Inflammatory macrophage treated with lipopolysaccharide for 1 hour (primary cell): ENCODE measurements at places on chromosomes 4 and X.

DNA sequence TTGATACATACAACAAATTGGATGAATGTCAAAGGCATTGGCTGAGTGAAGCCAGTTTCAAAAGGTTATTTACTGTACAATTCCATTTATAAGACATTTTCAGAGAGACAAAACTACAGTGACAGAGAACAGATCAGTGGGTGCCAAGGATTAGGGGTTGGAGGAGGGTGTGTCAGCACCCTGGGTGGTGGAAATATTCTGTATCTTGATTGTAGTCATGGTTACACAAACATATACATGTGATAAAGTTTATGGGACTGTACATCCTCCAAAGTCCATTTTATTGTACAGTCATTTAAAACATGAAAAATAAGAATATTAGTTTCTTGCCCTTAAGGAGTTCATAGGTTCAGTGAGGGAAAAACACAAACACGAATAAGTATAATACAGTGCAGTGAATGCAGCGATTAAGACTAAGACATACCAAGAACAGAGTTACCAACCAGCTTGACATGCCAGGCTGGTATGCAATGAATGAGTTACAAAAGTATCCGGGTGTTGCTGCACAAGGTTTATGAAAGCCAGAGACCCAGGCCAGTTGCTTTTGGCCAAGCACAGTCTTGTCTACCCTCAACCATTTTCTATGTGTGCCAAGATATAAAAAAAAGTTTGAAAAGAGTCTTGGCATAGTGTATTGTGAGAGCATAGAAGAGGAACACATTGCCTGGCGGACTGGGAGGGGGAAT, 123.6 kb downstream of the MSL3 start:
- no peak for DNase-seq

GRCh38 chrX:153628129-153628528, 18.9 kb upstream of the DUSP9 start:
- DNase-seq: no peak

- no peak for DNase-seq
These were observed 1.2 kb downstream of the GEMIN8 start for GRCh38 chrX:14028473-14028872.

- no peak for DNase-seq
These were observed 789.2 kb upstream of the INTU start for GRCh38 chr4:126843492-126844067.

GRCh38 chr4:113943863-113944262, 35.6 kb downstream of the ARSJ start:
- no peak for DNase-seq

DNA sequence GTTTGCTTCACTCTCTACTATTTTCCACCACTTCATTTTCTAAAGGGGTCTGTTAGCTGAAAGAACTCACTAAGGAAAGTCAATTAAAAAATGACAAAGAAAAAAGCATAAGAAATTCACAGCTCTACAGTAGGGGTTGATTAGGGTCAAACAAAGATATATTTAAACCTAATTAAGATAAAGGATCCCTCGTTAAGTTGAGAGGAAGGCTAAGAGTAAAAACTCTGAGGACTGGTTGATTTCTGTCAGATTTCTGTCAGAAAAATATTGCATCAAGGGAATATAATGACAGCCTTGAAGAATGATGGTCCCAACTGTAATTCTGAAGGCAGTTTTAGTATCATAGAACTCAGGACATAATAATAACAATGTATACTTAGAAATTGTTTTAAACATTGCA, 218.0 kb downstream of the QDPR start:
- DNase-seq: no peak

DNA sequence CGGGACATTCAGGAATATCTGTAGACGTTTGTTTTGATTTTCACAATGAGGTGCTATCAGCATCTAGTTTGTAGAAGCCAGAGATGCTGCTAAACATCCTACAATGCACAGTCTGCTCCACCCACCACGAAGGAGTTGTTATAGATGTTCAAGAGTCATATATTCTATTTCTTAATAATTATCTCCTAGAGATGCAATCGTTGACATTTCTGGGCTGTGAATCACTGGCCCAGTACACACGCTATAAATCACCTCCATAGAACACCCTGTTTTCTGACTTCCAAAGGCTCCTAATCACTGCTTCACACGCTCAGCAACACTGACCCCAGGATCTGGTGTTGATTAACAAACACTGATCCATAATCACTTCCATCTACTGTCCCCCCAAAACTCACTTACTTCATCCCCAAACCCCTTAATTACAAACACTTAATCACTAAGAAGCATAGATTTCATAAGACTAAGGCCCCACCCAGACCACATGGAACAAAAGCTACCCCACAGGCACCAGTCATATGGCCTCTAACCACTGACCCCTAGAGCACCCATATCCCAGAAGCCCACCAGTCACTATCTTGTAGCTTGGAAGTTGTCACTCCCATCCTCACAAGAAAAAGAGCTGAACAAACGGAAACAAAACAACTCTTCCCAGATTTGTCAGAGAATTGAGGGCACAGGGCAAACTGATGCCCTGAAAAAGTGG, 31.7 kb upstream of the ZNF41 start:
- no peak for DNase-seq

GRCh38 chrX:94633237-94633636, 959.2 kb downstream of the FAM133A start:
- no peak for DNase-seq

DNA sequence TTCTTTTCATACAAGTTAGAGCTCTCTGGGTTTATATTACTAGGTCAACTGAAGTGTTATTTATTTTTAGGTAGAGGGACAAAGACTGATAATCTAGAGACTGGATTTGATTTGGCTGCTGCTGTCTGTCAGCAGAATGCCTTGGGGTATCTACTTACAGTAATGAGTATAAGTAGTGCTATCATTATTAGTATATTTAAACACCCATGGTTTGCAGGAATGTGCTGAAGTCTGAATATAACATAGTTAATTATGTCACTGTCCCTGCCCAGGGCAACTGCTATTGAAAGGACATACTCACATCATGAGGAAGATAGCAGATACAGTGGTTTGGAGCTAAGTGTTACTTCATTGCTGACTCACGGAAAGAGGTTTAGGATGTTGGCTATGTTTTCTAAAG, 76.2 kb downstream of the PRRG1 start:
- DNase-seq: no peak
